ENCODE measurements at places on chromosomes 11 and 22.
A peak's percentile ranks its signal among the peaks of the same experiment; 100 is the strongest.

DNA sequence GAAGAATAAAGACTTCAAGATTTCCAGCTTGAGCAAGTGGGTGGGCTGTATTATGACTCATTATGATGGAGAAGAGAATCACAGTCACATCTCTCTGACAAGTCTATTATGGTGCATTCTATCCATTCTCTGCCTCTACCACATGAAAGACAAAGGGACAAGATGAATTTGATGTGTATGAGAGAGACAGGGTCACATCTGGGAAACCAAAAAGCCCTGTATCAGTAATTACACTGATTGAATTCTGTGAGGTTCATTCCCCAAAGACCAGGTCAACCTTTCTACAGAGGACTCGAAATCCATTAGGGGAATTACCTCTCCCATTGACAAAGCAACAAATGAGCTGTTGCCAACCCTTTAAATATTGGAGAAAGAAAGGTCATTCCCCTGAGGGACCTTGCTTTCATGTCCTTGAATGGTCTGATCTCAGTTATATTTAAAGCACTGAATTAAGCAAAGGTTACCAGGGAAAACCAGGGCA lies 109.6 kb downstream of the USP35 start:
- no peak for DNase-seq

- DNase-seq = no peak
Observed at GRCh38 chr22:40898850-40899357, 37.0 kb upstream of the DNAJB7 start.

GRCh38 chr22:24843048-24843447 lies 37.0 kb downstream of the SGSM1 start:
- DNase-seq = no peak

GRCh38 chr11:13310443-13310842 lies 32.9 kb downstream of the BMAL1 start:
- no peak for DNase-seq

DNA sequence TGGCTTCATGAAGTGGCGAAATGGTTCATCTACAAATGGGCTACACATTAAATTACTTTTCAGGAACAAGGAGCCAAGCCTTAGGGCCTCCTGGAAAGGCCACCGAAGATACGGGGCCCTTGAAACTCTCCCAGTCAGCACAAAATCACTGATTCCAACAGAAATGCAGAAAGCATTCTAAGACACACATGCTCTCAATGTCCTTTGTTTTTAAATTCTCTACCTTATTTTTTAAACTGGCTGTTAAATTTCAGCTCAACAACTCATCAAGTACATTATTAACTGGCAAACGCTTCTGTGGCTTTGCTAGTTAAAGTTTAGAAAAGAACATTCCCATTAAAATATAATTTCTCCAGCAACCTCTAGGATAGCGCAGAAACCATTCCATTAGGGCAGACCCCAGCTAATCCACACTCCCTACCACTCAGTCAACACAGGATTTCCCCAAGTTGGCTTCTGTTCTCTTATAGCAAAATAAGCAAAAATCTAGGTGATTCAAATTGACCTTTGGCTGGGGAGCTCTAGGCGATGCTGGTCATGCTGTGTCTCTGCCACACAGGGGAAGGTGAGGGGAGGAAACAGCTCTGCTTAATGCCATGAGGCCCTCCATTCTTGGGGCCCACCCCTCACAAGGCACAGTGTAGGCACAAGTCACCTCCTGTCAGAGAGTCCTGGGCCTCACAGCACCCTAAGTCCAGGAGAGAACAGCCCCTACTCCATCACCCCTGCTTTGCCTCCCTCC lies 47.1 kb downstream of the PLEKHA7 start:
- DNase-seq = no peak

- DNase-seq = no peak
Observed at GRCh38 chr11:27379449-27379848, 16.4 kb upstream of the CCDC34 start.

DNA sequence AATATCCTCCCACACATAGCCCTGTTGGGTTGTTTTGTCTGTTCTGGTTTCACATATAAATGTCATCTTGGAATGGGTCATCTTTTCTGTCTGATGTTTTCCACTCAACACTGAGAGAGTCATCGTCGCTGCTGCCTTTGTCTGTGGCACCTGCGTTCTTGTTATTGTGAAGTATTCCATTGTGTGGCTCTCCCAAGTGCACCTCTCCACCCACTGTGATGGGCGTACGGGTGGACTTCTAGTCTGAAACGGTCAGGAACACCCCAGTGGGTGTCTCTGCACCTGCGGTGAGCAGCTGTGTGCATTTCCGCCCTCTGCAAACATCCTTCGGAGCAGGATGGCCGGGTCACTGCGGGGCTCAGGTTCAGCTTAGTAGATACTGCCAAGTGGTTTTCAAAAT lies 34.5 kb upstream of the RTL6 start:
- no peak for DNase-seq

DNA sequence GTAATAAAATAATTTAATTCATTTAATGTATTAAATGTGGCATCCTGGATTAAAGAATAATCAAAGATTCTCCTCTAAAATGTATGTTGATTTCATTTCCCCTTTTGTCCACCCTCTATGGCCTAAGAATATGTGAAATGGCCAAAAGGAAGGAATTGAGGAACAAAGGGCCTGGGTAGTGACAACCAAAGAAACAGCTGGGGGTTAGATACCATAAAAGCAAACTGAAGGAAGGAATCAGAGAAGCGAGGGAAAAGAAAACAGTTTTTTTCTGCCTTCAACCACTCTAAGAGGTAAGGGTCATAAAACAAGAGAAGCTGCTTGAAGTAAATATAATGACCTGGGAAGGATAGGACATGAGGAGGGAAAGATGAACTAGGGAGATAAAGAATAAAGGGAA lies 139.3 kb downstream of the FAM76B start:
- no peak for DNase-seq

GRCh38 chr11:2102883-2103213 lies 36.3 kb downstream of the IGF2 start:
- DNase-seq = no peak

GRCh38 chr11:8415195-8415594 lies 151.5 kb upstream of the LMO1 start:
- DNase-seq = no peak

GRCh38 chr11:132464003-132464342 lies 1068.3 kb downstream of the OPCML start:
- DNase-seq = no peak

GRCh38 chr22:29183971-29184848 lies 21.5 kb upstream of the EMID1 start:
- DNase-seq = no peak

GRCh38 chr11:133386852-133387251 lies 145.4 kb downstream of the OPCML start:
- DNase-seq = no peak

DNA sequence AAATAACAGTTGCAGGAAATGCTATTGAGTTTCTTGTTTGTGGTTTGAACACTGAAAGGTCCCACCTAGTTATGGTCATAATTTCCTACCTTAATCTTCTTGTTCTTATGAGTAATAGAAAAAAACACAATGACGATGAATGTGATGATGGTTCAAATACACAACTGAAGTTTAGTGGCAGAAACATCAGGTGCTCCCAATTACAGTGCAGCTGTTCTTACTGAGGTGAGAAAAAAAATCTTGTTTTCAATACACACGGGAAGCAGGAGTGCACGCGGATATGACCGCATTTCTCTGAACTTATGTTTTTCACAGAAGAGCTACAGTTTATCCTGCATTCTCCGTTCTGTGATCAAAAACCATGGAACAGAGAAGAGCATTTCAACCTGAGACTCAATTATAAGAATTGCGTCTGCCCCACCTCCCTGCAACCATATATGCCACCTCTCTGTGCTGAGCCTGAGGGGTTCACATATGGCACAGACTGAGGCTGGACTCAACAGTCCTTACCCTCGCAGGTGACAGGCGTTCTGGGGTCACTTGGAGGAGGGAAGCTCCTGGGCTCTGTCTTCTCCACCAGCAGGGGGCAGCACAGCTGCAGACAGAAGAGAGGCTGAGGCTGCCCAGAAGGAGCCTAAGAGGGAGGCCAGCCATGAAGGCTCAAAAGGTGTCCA lies 99.7 kb upstream of the IGLL5 start:
- DNase-seq = no peak

- no peak for DNase-seq
Observed at GRCh38 chr22:47042861-47043496, 280.5 kb downstream of the TBC1D22A start.

GRCh38 chr11:105244160-105244825 lies 104.7 kb upstream of the CARD18 start:
- peak; percentile 68 for DNase-seq

- DNase-seq = no peak
Observed at GRCh38 chr11:73680687-73681086, 34.3 kb downstream of the PLEKHB1 start.

GRCh38 chr11:66224226-66224855 lies 44.1 kb upstream of the RAB1B start:
- DNase-seq = no peak

DNA sequence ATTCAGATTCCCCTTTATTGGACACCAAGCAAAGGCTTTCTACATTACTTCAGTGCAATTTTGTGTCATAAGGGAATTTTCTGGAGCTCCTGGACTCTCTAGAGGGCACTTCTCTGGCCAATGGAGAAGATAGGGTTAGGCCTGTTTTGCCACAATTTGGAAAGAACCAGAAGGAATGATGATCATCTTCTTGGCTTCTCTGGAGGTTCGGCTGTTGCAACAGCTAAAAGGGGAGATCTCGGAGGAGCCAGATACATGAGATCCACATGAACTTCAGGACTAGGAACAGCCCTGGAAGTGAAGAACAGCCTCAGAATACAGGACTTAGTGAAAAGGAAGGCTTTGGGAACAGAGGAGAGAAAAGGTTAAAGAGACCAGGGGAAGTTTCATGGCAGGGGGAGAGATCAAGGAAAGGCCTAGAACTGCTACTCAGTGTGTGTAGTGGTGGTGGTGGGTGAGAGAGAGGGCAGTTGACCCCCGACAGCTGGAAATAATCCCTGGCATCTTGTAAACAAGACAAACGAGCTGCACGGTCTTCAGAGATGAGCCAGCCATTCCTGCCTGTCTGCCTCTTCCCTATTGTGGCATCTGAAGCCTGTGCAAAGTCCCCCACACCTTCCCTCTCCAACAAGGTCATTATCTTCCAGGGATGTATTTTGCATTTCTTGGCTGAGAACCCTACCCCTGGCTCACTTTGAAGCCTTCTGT lies 83.8 kb downstream of the CCDC81 start:
- no peak for DNase-seq

- no peak for DNase-seq
Observed at GRCh38 chr22:19429950-19430889, 1.3 kb downstream of the HIRA start.

- DNase-seq = no peak
Observed at GRCh38 chr22:19821523-19822300, 33.0 kb downstream of the GNB1L start.

GRCh38 chr11:101759771-101760450 lies 154.9 kb upstream of the CEP126 start:
- DNase-seq = no peak

- DNase-seq = no peak
Observed at GRCh38 chr22:42939451-42939881, 75.5 kb downstream of the PACSIN2 start.

DNA sequence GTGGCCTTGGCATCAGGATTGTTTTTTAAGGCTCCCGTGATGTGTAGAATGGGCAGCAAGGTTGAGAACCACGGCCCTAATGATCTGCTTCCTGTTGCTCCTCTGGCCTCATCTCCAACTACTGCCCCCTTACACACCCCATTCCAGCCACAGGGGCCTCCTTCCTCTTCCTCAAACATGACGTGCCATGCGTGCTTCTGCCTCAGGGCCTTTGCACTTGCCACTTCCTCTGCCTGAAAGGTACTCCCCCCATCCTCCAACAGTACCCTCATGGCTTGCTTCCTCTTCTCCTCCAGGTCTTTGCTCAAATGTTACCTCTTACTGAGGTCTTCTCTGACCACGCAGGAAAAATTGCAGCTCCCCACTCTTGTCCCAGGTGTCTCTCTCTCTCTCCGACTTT lies 93.9 kb upstream of the CSNK2A3 start:
- no peak for DNase-seq

GRCh38 chr11:19234231-19234817 lies 6.4 kb downstream of the E2F8 start:
- DNase-seq = no peak
